ENCODE measurements at places on chromosomes 4 and X.

DNA sequence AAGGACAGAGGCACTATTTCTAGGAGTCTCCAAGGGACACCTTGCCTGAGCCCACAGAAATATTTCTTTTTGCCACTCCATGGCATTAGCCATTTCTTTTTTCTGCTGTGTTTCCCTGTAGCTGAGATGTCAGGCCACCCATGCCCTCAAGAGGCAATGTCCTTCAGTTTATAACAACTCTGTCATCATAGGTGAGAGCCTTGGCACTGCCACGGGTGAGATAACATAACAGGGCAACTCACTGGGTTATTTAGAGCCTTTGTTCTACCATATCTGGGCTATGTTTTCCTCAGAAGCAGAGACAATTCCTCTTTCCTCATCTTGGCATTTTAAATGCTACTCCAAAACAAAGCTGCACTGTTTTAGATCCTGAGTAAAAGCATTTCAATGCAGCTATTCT is 99.9 kb upstream of the MAOA start:
- DNase-seq, result no peak

- DNase-seq, result no peak
Measured at GRCh38 chrX:40420899-40421729, 159.7 kb upstream of the ATP6AP2 start.

- DNase-seq, result no peak
Measured at GRCh38 chr4:629915-630641, 4.7 kb downstream of the PDE6B start.

GRCh38 chrX:43743100-43743822 is 87.2 kb downstream of the MAOA start:
- DNase-seq, result no peak

DNA sequence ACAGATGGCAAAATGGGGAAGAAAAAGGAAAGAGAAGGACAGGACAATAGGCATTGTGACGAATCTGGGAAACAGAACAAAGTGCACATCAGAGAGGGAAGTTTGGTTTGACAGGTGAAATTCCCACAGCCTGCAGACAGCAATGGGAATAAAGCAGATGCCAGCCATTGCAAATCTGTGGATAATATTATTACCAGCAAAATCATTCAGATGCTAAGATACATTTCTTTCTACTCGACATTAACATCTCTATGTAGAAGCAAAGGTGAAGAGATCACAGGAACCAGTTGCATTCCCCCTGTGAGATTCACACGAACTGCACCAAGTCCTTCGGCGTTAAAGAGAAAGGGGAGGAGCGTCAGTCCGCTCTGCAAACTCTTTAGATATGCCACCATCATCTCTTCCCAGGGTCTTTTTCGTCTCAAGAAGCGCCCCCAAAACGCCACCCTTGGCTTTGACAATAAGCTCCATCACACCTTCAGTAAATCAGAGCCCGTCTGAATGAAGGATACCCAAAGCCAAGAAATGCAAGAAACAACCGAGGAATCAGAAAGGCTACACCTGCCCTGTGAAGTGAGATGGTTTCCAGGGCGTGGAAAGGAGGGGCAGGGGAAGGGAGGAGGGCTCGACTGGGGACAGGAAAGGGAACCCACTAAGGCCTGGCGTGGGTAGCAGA is 1.9 kb downstream of the NEUROG2 start:
- no peak for DNase-seq

- DNase-seq, result no peak
Measured at GRCh38 chr4:4608214-4608537, 66.3 kb upstream of the STX18 start.

DNA sequence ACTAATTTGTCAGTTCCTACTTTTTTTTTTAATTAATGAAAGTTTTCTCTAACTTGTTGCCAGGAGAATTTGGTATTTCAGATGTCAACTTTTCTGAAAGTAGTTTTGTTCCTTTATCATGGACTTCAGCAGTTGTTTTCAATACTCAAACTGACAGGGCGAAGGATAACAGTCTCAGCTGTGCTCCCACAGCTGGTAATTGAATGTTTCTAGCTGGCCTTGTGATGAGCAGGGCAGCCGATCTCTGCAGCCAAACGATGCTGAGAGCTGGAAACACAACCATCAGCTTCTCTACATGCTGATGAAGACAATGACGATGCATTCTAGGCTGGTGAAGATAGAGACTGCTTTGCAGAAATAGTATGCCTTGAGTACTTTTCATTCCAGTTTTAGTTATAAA is 130.0 kb upstream of the MAP9 start:
- no peak for DNase-seq

DNA sequence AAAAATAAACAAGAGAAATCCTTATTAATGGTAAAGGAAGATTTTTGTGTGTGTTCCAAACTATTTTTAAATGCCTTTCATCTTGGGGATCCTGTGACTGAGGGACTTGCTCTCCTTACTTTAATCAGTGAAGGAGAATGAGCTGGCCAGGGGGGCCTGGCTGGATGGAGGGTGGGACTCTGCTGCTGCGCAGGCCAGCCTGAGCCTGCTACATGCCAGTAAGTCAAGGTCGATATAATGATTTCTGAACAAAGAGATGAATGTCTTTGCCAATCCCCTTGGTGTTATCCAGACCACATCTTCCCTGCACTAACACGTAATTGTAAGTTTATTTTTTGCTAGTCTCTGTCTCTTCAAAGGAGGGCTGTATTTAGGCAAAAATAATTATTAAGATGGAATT is 1679.2 kb upstream of the TENM3 start:
- DNase-seq, result no peak

GRCh38 chrX:34058005-34058404 is 74.1 kb downstream of the FAM47A start:
- DNase-seq, result no peak

DNA sequence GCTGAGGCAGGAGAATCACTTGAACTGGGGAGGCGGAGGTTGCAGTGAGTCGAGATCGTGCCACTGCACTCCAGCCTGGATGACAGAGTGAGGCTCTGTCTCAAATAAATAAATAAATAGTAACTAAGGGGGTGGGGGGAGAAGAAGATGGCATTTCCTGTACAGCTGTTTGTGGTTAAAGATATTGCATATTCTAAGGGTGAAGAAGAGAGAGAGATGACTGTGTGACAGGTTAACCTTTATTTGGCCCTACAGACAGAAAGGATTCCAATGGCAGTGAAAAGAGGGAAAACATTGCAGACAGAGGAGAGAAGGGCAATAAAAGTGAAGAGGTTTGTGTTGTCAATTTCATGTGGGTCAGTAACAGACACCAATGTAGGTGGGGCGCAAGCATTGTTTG is 9.4 kb downstream of the TASL start:
- DNase-seq, result no peak

GRCh38 chr4:152862608-152863007 is 73.5 kb upstream of the FHDC1 start:
- no peak for DNase-seq

DNA sequence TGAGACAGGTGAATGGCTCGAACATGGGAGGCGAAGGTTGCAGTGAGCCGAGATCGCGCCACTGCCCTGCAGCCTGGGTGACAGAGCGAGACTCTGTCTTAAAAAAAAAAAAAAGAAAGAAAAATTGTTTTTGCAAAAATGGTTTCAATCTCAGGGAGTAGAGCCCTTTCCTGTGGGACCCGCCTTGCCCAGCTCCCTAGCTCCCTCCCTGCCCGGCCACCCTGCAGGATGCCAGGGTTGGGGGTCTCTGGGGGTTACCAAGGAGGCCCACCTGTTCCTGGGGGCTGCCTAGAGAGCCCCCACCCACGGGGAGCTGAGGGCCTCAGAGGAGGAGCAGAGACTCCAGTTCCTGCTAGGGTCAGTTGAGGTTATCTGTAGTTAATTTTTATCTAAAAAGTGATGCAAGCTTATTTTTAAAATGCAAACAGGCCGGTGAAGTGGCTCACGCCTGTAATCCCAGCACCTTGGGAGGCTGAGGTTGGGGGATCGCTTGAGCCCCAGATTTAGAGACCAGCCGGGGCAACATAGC is 18.7 kb upstream of the PLCXD1 start:
- DNase-seq, result no peak

DNA sequence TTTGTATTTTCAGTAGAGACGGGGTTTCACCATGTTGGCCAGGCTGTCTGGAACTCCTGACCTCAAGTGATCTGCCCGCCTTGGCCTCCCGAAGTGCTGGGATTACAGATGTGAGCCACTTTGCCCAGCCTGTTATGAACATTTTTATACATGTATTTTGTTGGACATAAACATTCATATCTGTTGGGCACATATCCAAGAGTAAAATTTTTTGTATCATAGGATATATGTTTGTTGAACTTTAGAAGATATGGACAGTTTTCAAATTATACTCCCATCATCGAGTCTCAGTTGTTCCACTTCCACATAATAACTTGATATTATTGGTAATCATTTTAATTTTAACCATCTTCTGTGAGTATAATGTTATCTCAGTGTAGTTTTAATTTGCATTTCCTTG is 23.6 kb downstream of the GLRB start:
- DNase-seq, result no peak

- no peak for DNase-seq
Measured at GRCh38 chr4:120796271-120796670, 126.3 kb downstream of the PRDM5 start.

DNA sequence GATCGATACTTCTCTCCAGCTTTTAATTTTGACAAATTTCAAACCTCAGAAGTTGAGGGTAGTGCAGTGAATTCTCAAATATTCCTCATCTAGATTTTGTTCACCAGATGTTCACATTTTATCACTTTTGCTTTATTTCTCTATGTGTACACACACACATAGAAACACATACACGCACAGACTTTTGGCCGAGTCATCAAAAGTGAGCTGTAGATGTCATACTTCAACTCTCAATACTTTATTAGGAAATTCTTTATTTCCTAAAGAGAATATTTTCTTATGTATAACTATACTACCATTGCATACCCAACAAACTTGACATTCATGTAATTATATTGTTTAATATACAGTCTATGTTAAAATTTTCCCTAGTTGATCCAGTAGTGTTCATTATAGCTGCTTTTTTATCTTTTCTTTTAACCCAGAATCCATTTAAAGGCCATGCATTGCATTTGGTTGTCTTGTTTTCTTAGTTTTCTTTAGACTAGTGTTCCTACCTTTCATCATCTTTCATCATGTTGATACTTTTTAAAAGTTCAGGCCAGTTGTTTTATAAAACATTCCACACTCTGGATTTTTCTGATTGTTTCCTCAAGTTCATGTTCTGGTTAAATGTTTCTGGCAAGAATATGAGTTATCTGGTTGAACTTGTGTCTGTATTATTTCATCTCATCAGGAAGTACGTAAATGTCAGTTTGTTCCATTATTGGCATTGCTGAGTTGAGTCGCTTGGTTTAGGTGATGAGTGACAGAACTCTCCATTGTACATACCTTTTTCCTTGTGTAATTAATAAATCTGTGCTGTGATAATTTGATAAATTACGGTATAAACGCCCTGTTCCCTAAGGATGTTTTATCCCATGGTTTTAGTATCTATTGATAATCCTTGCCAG is 94.1 kb upstream of the TLR2 start:
- no peak for DNase-seq

DNA sequence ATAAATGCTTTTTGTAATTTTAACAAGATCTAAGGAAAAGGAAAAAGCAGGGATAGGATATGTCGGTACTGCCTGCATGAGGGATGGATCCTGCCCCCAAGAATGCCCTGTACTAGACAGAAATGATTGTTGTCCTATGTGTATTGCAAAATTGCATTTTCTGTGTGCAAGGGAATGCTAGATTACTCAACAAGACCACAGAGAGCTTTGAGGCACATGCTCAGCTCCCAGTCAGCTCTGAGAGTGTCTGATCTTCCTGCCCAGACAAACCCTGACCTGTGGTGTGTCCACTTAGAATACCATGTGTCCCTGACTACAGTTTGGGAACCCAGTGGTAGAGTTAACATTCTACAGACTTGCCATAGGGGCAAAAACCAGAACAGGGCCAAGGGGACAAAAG is 129.2 kb upstream of the PAK3 start:
- DNase-seq, result no peak

DNA sequence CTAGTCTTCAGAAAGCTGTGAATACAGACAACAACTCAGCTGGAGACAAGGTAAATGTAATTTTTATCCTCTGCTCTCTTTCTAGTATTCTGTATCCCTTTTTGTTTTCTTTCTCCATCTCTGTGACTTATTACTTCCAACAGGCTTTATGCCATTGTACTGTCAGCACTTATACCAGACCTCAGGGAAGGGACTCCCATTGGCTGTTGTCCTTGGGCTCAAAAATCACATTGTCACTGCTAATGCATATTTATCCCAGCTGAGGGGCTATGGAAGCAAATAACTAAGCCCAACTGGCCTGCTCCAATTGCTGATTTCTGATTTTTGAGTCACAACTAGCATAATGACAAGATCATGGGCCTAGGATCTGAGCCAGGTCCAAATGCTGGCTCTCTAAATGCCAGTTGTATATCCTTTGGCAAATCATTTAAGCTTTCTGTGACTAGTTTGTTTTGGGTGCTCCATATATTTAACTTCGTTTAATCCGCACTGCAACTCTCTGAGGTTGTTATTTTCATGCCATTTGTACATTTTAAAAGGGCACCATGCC is 395.1 kb upstream of the GNPDA2 start:
- no peak for DNase-seq

DNA sequence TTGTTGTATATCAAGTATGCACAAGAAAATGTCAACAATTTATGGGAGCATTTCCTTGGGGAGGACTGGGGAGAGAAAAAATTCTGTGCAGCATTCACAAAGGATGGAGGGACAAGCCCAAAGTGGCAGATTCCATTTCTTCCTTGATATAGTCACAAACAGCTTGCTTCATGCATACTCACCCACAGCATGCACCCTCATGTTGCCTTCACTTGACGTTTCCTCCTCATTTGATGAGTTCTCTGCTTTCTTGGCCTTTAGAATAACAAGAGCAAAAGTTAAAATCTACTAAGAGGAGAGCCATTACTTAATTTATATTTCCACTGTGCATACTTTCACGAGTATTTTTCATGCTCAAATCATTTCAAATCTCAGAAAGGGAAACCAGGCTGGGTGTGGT is 37.7 kb downstream of the SPARCL1 start:
- no peak for DNase-seq

- no peak for DNase-seq
Measured at GRCh38 chr4:39718366-39719323, 20.7 kb downstream of the UBE2K start.

GRCh38 chr4:85932500-85933290 is 427.2 kb downstream of the MAPK10 start:
- no peak for DNase-seq

- no peak for DNase-seq
Measured at GRCh38 chrX:26295425-26295824, 79.5 kb downstream of the MAGEB5 start.

- DNase-seq, result no peak
Measured at GRCh38 chr4:121185960-121186359, 21.8 kb upstream of the TNIP3 start.

GRCh38 chr4:65370709-65371108 is 299.6 kb downstream of the EPHA5 start:
- DNase-seq, result no peak

DNA sequence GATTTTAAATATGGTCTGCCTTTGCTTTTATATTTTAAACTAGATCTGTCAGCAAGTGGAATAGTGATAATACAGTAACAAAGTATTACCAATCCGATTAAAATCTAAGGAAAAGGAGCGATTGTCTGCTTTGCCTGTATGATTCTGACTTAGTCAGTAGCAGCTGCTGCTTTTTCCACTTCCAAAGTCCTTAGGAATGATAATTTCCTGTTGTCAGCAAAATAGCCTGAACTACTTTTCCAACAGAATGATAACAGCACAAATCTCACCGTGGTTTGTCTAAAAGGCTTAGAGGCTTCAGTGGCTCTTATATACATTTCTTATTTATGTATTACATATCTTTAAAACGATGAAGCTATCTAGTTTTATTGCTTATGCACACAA is 290.0 kb downstream of the ANK2 start:
- no peak for DNase-seq

- DNase-seq, result no peak
Measured at GRCh38 chr4:114986133-114986532, 127.3 kb downstream of the NDST4 start.

All from T-helper 9 cell (primary cell).